Upper lobe of right lung (tissue), 1 donor: ENCODE measurements at places on chromosomes 11 and 22. TPM values are rescaled to one million over a fixed set of nuclear protein-coding genes. Genes with fewer than 3 reads are reported as not detected.
A peak's percentile ranks its signal among the peaks of the same experiment; 100 is the strongest.

DNA sequence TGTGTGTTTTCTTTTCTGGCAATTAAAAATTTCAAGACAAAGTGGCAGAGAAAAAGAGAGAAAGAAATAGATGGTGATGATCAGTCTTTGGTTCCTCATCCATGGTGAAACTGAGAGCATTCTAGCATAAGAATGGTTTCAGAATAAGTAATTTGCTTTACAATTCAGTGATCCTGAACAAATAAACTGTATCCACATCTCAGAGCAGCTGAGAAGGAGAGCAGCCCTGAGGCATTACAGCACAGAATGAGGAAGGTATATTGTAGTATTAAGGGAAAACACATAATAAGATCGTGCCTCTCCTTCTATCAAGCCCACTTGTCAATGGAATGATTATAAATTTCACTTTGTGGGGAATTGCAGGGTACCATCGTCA lies 17.4 kb downstream of the LUZP2 start:
- H3K36me3 ChIP-seq = no peaks in the 10 kb centered on the region
- no peak overlapping the region for H3K4me3 ChIP-seq
- no peaks in the 10 kb centered on the region for H3K27me3 ChIP-seq
- no peak for DNase-seq
- no peak overlapping the region for H3K27ac ChIP-seq

The OR51V1 gene
- not detected for total RNA-seq

DNA sequence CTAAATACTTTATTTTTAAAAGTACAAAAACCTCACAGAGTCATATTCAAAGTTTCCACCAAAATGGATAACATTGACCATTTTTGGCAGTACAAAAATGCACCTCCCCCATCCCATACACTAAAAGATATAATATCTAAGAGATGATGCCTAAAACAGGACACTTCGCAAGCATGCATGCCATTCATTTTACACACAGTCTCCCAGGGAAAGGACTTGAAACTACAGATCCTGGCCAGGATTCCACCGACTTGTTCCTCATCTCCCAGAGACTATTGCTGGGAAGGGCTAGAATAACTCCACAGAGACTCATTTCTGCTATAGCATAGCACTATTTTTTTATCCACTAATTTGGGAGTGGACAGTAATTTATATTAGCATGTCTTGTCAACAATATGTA lies 81.7 kb downstream of the MTNR1B start:
- no peaks in the 10 kb centered on the region for H3K36me3 ChIP-seq
- no peaks in the 10 kb centered on the region for H3K4me1 ChIP-seq
- H3K4me3 ChIP-seq = no peak overlapping the region
- DNase-seq = no peak

The GRM5 gene
- total RNA-seq = 0.06 TPM

The WT1 gene
- 1.5 TPM for total RNA-seq

DNA sequence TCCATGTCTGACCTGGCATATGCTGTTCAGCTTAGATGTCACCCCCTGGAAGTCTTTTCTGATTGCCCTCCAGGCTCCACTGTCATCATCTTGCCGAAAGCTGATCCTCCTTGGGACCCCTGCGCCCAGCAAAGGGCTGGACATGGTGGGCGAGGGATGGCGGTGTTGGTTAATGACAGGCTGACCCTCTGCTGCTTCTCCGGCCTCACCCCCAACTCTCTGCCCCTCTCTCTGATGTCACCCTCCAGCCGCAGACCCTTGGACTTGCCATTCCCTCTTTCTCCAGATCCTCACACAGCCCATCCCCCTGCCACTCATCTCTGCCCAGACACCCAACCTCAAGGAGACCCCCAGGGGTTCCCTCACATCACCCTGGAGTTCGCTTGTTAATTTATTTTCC lies 2.3 kb downstream of the EHBP1L1 start:
- no peaks in the 10 kb centered on the region for H3K27me3 ChIP-seq
- peak overlapping the region; percentile 84 for H3K27ac ChIP-seq
- peaks cover 40% of the 10 kb centered on the region for H3K4me1 ChIP-seq
- H3K36me3 ChIP-seq = peaks cover 32% of the 10 kb centered on the region
- DNase-seq = no peak

GRCh38 chr22:41243361-41243760 lies 2.6 kb upstream of the CHADL start:
- H3K4me3 ChIP-seq = no peak overlapping the region
- no peaks in the 10 kb centered on the region for H3K27me3 ChIP-seq
- no peak overlapping the region for H3K27ac ChIP-seq
- H3K36me3 ChIP-seq = peaks cover 29% of the 10 kb centered on the region
- no peak for DNase-seq

The STIP1 gene
- 110 TPM for total RNA-seq

- H3K27me3 ChIP-seq = no peaks in the 10 kb centered on the region
- H3K4me1 ChIP-seq = peaks cover 28% of the 10 kb centered on the region
- peaks cover 8% of the 10 kb centered on the region for H3K36me3 ChIP-seq
- H3K27ac ChIP-seq = peak overlapping the region; percentile 42
- H3K4me3 ChIP-seq = no peak overlapping the region
Observed at GRCh38 chr22:17910561-17911311, 113.6 kb downstream of the MICAL3 start.

- no peak overlapping the region for H3K27ac ChIP-seq
- H3K27me3 ChIP-seq = no peaks in the 10 kb centered on the region
- no peaks in the 10 kb centered on the region for H3K36me3 ChIP-seq
- H3K4me1 ChIP-seq = no peaks in the 10 kb centered on the region
- H3K4me3 ChIP-seq = no peak overlapping the region
- no peak for DNase-seq
Observed at GRCh38 chr22:29408940-29409339, 20.6 kb upstream of the AP1B1 start.
